ENCODE measurements at places on chromosomes 5 and 9. TPM values are rescaled to one million over a fixed set of nuclear protein-coding genes. Genes with fewer than 3 reads are reported as not detected.
A peak's percentile ranks its signal among the peaks of the same experiment; 100 is the strongest.

GRCh38 chr5:145682197-145682899 lies 152.8 kb downstream of the PRELID2 start:
- no peak overlapping the region for H3K4me3 ChIP-seq
- DNase-seq: no peak
- H3K27me3 ChIP-seq: no peaks in the 10 kb centered on the region
- H3K36me3 ChIP-seq: no peaks in the 10 kb centered on the region
- no peaks in the 10 kb centered on the region for H3K4me1 ChIP-seq
- no peak overlapping the region for H3K27ac ChIP-seq

GRCh38 chr9:120729791-120730241 lies 15.5 kb upstream of the MEGF9 start:
- H3K4me1 ChIP-seq: no peaks in the 10 kb centered on the region
- no peaks in the 10 kb centered on the region for H3K27me3 ChIP-seq
- DNase-seq: no peak

DNA sequence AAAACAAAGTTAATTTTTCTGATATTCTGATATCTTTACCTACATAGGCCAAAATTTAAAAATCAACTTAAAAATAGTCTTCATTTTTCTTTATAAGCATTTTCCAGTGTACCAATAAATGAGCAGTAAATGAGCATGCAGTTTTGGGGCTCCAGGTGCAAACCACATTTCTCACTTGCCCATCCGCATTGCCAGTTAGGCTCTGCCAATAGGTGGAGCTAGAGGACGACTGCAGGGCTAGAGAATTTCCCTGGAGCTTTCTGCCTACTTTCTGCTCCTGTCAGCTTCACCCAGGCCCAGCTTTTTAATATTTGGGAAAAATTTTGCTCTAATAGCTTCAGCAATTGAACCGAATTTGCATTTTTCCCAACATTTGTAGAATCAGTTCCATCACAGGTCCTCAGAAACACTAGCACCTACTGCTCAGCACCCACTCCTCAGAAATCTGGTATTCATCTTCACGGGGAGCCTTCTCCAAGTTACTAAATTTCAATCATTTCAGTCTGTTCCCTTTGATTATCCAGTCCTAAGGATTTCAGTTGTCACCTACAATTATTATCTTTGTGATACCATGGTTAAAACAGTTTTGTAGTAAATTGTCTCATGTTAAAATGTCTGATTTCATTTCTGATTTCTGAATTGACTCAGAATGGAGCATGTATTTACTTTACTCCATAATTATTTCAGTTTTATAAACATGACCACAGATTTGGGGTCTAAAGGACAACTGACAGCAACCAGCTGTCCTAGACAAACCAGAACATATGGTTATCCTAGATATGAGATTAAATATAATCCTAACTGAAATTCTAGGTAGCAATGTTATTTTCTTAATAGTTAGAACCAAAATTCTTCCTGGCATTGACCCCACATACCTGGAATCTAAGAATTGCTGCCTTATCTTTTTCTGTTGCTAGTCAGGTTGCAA lies 104.6 kb upstream of the FAM174A start:
- no peaks in the 10 kb centered on the region for H3K4me1 ChIP-seq
- H3K27ac ChIP-seq: no peak overlapping the region
- no peak overlapping the region for H3K4me3 ChIP-seq
- H3K27me3 ChIP-seq: no peaks in the 10 kb centered on the region

- DNase-seq: no peak
- H3K4me1 ChIP-seq: peaks cover 24% of the 10 kb centered on the region
- H3K27me3 ChIP-seq: no peaks in the 10 kb centered on the region
- no peak overlapping the region for H3K4me3 ChIP-seq
- peak overlapping the region; percentile 95 for H3K27ac ChIP-seq
These were observed 84.3 kb downstream of the RAI14 start for GRCh38 chr5:34740389-34740806.

Gene FAM169A
- 1.0 TPM for total RNA-seq

Data from aorta (tissue), 5 donors.